Myocyte (in vitro differentiated cells): ENCODE measurements at places on chromosomes 2 and 18. TPM values are rescaled to one million over a fixed set of nuclear protein-coding genes. Genes with fewer than 3 reads are reported as not detected.
A peak's percentile ranks its signal among the peaks of the same experiment; 100 is the strongest.

GRCh38 chr2:215652388-215652787 is 216.5 kb upstream of the FN1 start:
- peak; percentile 63 for DNase-seq

DNA sequence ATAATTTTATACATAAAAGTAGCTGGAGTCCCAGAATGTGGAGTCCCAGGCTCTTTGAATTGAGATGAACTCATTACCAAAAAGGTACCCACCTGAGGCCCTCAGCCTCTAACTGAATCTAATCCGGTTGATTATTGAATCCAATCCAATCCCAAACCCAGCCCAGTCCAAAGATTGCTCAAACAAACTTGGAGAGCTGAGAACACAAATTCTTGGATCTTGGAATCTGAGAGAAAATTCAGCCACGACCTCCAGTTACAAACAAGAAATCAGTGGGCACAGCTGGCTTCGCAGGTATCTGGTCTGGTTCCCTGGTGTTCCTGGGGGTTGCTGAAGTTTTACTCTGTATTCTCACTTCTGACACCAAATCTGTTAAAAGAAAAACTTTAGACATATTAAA is 28.4 kb upstream of the RHOB start:
- no peak for DNase-seq

- DNase-seq = no peak
Measured at GRCh38 chr18:31789409-31789808, 28.7 kb upstream of the SLC25A52 start.

DNA sequence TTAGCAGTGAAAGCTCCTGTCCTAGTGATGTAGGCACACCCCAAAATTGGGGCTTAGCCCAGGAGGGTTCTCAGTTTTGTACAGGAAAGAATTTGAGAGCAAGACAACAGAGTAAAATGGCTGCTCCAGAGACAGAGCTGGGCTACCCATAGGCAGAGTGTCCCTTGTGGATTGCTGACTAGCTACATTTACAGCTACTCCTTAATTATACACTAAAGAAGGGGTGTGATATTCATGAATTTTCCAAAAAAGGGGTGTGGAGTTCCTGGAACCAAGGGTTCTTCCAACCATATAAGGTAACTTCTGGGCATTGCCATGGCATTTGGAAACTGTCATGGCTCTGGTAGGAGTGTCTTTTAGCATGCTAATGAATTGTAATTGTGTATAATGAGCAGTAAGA is 52.8 kb downstream of the MOGAT1 start:
- DNase-seq = no peak

GRCh38 chr18:29712785-29713184 is 1329.8 kb downstream of the DSC3 start:
- no peak for DNase-seq

The WDR33 gene
- total RNA-seq = 22.9 and 28.8 TPM in 2 replicates

DNA sequence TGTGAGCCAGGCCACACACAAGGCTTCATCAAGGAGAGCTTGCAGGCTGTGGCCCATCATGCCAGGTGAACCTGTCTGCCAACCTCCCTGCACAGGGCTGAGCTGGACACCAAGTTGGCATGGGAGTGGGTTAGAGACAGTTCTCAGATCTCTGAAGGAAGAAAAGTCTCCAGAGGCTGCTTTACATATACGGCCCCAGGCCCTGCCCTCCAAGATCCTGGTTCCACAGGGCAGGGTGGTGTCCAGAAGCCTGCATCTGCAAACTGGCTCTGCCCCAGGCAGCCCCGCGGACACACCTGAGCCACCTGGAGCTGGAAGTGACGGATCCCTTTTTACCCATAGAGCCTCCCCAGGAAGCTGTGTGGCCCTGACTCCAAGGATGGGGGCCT is 24.2 kb upstream of the HES6 start:
- DNase-seq = no peak

The TMEM237 gene
- total RNA-seq = 32.6 and 37.6 TPM in 2 replicates

DNA sequence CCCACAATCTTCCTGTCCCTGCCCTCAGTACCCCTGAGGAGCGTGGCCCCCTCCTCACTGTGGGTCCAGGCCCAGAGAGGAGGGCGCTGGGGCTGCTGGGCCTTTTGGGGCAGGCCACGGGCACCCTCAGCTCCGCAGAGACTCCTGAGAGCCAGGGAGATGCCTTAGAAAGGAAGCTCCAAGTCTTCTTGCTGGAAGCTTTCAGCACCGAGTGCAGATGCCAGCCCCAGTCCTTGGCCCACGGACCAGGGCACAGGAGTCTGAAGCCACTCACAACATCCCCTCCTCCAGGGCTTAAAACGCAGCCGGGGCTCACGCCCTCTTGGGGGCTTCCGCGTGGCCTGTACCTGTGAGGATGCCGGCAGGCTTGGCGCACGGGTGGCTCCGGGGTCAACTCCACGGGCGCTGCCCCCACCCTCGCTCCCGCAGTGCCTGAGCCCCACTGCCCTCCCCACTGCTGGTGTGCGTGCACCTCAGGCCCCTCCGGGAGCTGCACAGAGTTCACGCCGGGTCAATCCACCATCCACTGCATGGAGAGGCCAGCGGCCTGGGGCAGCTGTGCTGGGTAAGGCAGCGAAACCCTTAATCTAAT is 72.1 kb upstream of the CTDP1 start:
- DNase-seq = no peak

DNA sequence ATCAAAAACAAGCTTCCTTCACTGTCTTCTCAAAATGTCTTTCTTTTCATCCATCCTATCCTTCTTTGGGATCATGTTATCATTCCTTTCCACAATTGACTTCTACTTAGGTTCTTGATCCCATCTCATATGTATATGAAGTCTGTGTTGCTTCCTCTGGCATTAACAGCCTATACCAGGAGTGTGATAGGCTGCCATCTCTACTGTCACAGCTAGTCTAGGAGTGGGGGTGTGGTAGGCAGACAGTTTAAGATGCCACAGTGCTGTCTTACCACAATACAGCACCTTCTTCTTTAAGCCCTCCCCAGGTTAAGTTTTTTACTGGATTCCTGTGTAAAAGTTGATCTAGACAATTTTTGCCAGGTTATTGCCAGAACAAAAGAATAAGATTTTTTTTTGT is 3.7 kb upstream of the HTR2B start:
- no peak for DNase-seq

The GALNT13 gene
- 1.7 and 2.2 TPM in 2 replicates for total RNA-seq

The TTC39C gene
- 14.8 and 16.4 TPM in 2 replicates for total RNA-seq

The APCDD1 gene
- 0.91 and 2.5 TPM in 2 replicates for total RNA-seq

The DPP10 gene
- total RNA-seq = not detected in 2 replicates

DNA sequence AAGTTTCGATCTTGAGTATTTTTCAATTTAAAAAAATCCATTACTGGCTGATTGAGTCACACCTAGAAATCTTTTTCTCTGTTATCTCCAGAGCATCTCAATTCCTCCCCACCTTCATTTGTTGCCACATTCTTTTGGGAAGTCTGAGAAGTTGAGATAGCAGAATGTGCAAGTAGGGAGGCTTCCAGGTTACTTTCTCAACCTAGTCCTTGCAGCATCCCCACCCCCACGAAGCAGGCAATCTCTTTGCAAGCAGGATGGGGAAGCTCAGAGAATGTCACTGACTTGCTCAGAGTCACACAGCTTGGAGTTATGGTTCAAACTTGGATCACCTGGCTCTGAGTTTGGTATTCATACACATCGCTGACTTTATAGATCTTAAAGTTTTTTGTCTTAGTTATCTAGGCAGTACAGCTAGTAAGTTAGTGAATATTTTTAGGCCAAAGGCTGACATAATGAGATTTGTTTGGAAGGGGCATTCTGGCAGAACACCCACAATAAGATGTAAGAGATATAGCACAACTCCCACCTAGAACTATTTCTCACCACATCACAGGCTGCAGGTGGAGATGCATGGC is 25.9 kb upstream of the LCLAT1 start:
- DNase-seq = no peak

The PROKR1 gene
- total RNA-seq = not detected in 2 replicates

DNA sequence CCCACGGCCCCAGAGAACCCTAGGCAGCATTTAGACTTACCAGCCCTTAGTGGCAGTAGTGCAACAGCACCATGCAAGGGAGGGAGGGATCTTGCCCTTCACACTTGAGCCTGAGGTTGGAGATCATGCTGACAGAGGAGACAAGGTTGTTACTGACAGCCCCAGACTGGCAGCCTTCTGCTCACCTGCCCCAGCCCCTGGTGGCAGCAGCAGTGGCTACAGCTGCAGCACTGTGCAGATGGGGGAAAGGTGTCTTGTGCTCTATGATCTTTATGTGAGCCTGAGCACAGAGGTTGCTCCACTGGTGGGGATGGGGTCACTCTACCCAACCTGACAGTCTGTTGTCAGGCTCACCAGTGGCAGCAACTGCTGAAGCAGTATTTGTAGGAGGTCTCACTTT is 501.2 kb upstream of the LRRTM4 start:
- DNase-seq = no peak

DNA sequence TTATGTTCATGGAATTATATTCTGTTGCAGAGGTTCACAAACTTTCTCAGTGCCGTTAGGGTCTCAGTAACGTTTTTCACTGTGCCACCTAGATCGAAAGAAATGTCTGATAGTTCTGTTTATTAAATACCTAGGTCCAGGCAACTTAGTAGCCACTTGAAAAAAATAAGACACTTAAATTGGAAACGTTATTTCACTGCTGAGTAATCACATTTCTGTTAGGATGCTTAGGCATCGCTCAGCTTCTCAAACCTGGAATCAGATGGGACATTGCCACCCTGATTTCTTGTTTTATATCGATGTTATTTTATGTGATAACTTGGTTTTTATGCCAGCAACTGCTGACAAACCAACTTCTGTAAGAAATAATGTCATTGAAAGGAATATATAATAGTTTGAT is 36.0 kb downstream of the ACTR3 start:
- DNase-seq = no peak
